ENCODE measurements at places on chromosomes 7 and 10.

DNA sequence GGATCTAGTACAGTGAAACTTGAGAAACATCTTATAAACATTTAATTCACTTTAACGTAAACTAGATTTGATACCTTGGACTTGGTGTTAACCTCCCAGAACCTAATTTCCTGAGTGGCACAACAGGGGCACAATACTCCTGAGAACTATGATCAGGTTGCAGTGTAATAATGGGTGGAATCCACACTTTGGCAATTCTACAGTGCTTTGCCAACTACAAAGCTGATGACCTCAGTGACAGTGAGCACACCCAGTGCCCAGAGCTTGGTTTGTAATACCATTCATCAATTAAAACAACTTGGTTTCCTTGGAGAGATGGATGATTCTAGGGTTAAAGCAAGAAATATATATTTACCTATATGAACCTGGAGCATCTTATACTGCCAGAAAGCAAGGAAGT lies 379.2 kb downstream of the NRG3 start:
- no peak overlapping the region for H3K27ac ChIP-seq
- DNase-seq, result no peak
- H3K4me3 ChIP-seq, result no peak overlapping the region
- H3K36me3 ChIP-seq, result no peaks in the 10 kb centered on the region
- H3K4me1 ChIP-seq, result no peaks in the 10 kb centered on the region
- no peaks in the 10 kb centered on the region for H3K27me3 ChIP-seq

DNA sequence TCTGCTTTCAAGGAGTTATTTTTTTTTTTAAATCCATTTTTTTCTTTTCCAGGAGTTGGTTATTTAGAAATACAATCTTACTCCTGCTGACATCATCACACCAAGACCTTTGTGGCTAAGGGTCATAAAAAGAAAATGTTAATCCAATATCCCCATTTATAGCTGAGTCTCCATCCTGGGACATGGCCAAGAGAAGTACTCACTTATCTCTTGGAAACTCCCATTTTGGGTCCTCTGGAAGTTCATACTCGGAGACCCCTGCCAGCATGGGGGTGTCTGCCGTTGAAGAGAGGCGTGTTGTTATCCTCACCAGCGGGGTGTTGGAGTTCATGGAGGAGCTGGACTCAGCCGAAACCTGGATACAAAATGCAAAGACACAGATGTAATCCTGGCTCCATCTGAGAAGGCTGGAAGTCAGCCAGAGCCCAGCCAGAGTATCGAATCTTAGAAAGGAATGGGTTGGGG lies 94.6 kb downstream of the FGFR2 start:
- no peaks in the 10 kb centered on the region for H3K4me1 ChIP-seq
- H3K36me3 ChIP-seq, result no peaks in the 10 kb centered on the region

- H3K27me3 ChIP-seq, result no peaks in the 10 kb centered on the region
- no peaks in the 10 kb centered on the region for H3K36me3 ChIP-seq
- H3K27ac ChIP-seq, result no peak overlapping the region
- H3K4me3 ChIP-seq, result no peak overlapping the region
These were observed 28.4 kb upstream of the VWDE start for GRCh38 chr7:12431886-12432556.

DNA sequence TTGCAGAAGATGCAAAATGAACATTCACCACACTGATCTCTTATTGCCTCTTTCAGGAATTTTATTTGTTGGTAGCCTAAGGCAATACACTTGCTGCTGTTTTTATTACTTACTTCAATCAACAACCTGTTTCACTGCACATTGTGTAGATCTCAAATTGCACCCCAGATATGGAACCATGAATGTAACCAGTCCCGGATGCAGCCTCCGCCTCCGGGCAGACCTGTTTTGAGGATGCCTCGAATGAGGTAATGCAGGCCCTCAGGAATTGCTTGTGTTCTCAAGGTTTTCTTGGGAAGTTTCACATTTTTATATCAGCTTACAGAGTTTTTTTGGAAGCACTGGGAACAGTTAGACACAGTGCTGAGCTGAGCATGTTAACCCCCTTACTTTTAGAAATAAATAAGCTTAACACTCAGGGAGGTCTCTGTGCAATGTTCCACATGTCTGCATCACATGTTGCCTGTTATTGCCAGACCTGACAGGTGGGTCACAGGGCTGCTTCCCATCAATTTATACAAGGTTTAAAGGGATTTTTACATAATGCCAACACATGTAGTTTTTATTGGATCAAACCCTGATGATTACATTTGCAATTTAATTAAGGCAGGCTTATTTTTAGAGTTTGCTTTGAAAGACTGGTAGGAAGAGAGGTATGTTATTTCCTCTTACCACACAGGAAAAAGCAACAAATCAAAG lies 193.1 kb upstream of the POM121L12 start:
- H3K36me3 ChIP-seq, result no peaks in the 10 kb centered on the region
- H3K27me3 ChIP-seq, result no peaks in the 10 kb centered on the region
- no peak overlapping the region for H3K4me3 ChIP-seq
- no peak for DNase-seq

GRCh38 chr10:104333728-104334373 lies 4.4 kb downstream of the ITPRIP start:
- H3K4me3 ChIP-seq, result no peak overlapping the region
- peaks cover 36% of the 10 kb centered on the region for H3K4me1 ChIP-seq
- H3K27ac ChIP-seq, result peak overlapping the region; percentile 96
- no peaks in the 10 kb centered on the region for H3K36me3 ChIP-seq

GRCh38 chr10:60405172-60405571 lies 15.5 kb upstream of the ANK3 start:
- no peak overlapping the region for H3K27ac ChIP-seq
- H3K4me3 ChIP-seq, result no peak overlapping the region
- no peaks in the 10 kb centered on the region for H3K4me1 ChIP-seq

GRCh38 chr7:46619723-46620310 lies 698.7 kb upstream of the IGFBP3 start:
- H3K27me3 ChIP-seq, result no peaks in the 10 kb centered on the region
- H3K36me3 ChIP-seq, result no peaks in the 10 kb centered on the region
- no peak for DNase-seq
- H3K4me1 ChIP-seq, result no peaks in the 10 kb centered on the region
- no peak overlapping the region for H3K27ac ChIP-seq
- no peak overlapping the region for H3K4me3 ChIP-seq

DNA sequence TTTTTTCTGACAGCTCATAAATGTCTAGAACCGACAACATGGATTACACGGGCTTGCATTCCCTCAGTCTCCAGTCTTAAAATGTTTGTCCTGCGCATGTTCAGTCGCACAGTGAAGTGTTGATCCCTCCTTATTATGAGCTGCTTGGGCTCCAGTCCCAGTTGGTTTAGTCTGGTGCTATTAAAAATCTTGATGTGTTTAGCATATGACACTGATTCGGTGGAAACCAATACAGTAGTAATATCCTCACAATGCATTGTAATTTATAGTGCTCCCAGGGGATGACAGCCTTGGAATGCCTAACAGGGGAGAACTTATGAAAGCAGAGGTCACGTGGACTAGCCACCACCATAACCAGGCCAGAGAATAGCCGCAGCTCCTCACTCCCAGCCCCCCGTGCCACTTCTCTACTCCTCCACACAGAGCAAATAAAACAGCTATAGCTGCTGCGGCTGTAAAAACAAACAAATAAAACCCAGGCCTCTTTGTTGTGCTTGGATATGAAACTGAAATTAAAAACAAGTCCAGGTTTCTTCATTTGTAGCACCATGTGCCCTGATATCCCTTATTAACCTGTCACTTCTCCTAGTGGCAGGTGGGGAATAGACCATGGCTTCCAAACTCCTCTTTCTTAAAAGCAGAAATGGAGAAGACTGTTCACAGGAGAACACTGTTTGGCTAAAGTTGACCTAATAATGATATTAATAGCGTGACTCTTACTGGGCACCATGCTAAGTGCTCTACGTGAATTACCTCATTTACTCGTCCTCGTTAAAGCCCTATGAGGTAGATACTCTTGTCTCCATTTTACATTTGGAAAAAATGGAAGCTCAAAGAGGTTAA lies 7.7 kb downstream of the DPCD start:
- H3K27me3 ChIP-seq, result no peaks in the 10 kb centered on the region
- H3K27ac ChIP-seq, result no peak overlapping the region
- no peak overlapping the region for H3K4me3 ChIP-seq
- no peak for DNase-seq
- no peaks in the 10 kb centered on the region for H3K36me3 ChIP-seq
- no peaks in the 10 kb centered on the region for H3K4me1 ChIP-seq

DNA sequence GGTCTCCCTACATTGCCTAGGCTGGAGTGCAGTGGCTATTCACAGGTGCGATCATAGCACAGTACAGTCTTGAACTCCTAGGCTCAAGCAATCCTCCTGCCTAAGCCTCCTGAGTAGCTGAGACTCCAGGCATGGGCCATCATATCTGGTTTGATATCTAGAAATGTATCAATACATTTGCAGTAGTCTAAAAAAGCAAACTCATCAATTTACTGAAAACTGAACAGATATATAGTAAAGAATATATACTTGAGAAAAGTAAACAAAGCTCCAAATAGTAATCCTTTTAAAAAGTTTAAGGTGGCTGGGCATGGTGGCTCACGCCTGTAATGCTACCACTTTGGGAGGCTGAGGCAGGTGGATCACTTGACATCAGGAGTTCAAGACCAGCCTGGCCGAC lies 57.1 kb upstream of the KMT2C start:
- no peaks in the 10 kb centered on the region for H3K4me1 ChIP-seq
- no peaks in the 10 kb centered on the region for H3K27me3 ChIP-seq
- H3K36me3 ChIP-seq, result no peaks in the 10 kb centered on the region
- no peak for DNase-seq
- H3K27ac ChIP-seq, result no peak overlapping the region
- no peak overlapping the region for H3K4me3 ChIP-seq

- no peaks in the 10 kb centered on the region for H3K27me3 ChIP-seq
- no peaks in the 10 kb centered on the region for H3K4me1 ChIP-seq
- no peak overlapping the region for H3K4me3 ChIP-seq
- no peaks in the 10 kb centered on the region for H3K36me3 ChIP-seq
These were observed 24.9 kb downstream of the C10orf120 start for GRCh38 chr10:122674781-122675180.

DNA sequence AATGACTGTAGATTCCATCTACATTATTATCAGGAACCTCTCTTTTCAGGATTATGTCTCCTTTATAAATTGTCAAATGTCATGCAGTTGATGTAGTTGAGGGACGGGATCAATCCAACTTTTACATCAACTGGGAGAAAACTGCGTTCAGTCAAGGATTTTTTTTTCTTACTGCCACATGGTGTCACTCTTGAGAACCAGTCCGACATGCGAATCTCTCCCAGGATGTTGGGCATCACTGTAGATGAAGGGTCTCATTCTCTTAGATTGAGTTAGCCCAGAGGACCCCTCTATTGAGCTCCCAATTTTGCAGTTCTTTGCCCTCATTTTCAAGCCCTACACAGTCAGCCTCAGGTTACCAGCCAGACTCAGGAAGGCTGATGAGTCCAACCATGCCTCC lies 120.3 kb upstream of the PTPRZ1 start:
- no peaks in the 10 kb centered on the region for H3K27me3 ChIP-seq
- no peak overlapping the region for H3K27ac ChIP-seq
- H3K4me3 ChIP-seq, result no peak overlapping the region
- DNase-seq, result no peak

All from prostate gland (tissue), 2 donors.